ENCODE measurements at places on chromosomes 7 and 10.

GRCh38 chr7:77269360-77270093, 69.9 kb upstream of the FGL2 start:
- DNase-seq: no peak

DNA sequence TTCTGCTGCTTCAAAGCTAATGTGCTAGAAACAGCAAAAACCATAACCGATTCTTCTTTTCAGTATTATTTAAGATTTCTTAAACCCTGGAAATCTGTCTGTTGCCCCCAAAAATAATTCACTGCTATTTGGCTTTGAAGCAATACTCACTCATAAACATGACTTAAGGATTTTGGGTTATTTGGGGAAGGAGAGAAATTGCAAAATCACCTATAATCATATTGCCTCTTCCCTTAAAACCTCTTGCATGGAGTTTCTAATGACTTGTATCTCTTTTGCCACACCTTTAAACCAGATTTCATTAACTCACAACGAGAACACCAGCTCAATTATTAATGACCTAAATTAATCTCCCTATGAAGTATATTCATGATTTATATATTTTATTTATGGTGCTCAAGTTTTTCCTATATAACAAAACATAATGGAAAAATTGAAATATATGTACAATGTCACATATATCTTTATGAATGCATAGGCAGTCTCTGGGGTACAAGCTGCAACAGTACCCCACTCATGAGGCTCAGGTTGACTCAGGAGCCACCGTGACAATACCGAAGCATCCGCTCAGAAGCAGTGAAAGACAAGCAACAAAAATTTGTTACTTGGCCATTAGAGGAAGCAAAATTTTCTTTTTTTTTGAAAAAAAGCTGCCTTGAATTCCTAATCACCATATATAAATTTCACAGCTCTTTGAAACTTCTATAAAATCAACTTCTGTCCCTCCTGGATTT, 3.0 kb downstream of the NAMPT start:
- DNase-seq: peak; percentile 40

DNA sequence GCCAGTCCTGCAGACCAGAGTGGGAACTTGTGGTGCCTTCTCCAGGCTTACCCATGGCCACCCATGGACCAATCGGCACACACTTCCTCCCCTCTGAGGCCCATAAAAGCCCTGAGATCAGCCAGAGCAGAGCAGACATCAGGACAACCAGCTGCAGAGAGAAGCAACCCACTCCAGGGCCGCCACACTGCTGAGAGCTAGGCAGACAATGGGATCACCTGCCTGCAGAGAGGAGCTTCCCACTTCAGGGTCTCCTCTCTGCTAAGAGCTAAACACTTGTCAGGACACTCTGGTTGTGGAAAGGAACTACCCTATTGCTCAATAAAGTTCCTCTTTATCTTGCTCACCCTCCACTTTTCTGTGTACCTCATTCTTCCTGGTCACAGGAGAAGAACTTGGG, 34.0 kb downstream of the C7orf25 start:
- DNase-seq: no peak

DNA sequence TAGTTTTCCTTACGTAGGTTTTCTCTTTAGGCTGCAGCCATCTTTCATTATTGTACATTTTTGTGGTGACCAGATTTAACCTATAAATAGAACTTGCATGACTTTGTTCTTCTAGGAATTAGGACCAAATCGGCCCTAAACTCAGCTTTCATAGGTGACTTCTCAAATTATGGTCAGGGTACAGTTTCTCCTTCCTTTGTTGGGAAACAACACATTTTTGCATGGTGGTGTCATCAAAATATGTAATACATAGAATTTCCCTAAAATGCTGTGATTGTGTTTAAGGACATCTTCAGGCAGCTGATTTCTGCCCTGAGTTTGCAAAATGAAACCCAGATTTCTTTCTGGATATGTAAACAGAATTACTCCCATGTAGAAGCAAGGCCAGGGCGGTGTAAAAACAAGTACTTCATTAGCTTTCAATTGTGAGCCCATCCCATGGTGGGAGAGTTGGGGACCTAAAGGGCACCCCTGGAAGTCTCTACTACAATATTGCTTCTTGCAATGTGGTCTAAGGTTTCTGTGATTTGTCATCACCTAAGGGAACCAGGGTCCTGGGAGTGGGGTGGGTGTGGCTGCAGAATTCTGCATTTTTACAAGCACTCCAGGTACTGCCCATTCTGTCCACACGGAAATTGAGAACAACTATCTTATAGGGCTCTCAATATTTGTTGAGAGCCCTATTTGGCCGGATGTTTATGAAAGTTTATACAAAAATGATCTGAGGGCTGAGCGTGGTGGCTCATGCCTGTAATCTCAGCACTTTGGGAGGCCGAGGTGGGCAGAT, 121.0 kb upstream of the FAM171A1 start:
- no peak for DNase-seq

DNA sequence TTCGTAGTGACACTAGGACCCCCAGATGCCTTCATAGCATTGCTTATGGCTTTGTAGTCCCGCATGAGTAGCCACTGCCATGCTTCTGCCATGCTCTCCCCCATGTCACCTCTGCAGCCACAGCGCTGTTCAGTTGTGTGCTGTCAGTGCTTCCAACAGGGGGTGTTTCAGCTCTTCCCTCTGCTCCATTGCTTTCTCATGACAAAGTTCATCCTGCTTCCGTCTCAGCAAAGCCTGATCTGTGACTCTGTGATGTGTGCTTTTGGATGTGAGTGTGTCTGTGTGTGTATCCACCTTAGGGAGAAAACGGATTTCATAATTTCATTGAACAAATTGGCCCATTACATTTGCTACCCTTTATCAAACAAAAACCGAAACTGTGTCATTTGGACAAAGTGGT, 134.9 kb upstream of the SAMD8 start:
- no peak for DNase-seq

GRCh38 chr7:152312316-152312715, 123.5 kb downstream of the KMT2C start:
- DNase-seq: no peak

DNA sequence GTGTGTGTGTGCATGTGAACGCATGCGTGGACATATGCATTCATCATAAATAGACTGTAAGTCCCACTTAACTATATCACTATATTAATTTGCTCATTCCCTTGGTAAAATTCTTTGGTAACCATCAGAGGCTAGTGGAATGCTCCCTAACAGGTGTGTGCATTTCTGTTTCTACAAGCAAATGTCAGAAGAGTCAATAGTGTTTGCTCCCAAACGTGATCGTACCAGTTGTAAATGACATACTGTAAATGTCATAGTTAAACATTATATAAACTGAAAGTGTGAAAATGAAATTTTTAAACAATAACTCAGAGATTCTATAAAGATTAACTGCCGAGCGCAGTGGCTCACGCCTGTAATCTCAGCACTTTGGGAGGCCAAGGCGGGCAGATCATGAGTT, 94.6 kb downstream of the ANLN start:
- no peak for DNase-seq

DNA sequence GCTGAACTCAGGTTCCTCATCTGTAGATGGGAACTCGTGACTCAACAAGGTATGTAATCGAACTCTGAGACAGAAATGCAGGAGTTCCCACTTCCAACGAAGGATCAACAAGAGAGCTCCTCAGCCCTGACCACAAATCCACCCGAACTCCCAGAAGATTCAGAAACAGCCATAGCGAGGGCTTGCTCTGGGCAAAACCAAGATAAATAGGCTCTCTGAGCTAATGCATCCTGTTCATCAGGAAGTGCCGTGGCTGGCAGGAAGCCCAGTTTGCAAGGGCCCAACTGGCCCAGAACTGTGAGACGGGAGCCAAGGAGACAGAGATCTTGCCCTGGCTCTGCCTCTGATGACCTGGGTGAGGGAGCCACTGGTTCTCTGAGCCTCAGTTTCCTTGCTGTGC, 141.7 kb upstream of the PFKP start:
- DNase-seq: no peak

GRCh38 chr10:51875610-51876009, 176.2 kb upstream of the CSTF2T start:
- no peak for DNase-seq

DNA sequence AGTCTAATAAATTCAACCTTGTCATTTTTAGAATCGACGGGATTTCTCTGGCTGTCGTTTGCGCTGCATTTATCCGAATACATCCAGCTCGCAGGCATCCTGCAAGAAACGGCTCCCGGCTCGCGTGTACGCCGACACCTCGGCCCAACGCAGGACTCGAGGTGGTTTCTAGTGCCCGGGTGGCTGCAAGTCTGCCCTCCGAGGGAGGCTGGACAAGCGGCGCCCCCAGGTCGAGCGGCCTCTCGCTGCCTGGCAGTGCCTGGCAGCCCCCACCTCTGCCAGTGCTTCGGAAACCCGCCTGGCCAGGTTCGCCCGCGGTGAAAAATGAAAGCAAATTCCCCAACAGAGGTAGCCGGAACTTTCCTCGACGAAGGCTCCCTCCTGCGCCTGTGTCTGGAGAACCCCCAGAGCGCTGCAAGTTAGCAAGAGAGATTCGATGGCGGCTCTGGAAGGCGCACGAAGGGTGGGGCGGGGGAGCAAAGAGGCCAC, 5.7 kb upstream of the ZNF503 start:
- no peak for DNase-seq

DNA sequence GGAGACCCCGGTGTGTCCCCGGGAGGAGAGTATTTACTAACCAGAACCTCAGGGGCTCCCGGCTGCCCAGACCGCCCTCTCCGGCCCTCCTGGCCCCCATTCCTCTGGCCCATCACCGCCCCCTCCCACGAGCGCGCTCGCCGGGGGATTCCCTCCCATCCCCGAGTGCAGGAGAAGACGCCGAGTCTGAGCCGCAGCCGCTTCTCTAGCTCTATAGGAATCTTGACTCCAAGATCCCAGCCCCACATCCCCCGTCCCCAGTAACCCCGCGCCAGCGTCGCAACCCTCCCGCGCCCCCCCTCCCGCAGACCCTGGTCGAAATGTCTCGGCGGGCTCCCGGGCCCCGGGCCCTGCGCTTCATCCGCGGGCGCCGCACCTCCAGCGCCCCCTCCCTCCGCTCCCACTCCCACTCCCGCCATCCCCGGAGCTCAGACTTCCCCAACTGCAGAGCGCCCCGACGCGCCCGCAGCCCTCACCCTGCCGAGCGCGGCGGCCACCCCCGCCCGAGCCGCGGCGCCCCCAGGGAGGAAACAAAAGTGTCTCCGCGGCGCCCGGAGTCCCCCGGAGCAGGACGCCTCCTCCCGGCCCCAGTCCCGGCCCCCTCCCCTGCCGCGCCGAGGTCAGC, 541 bp downstream of the ELMO1 start:
- peak; percentile 33 for DNase-seq

GRCh38 chr7:70597066-70597465, 534.9 kb upstream of the GALNT17 start:
- no peak for DNase-seq

All from stimulated activated CD4-positive, alpha-beta T cell treated with anti-CD3 and anti-CD28 coated beads, Interleukin-4, amount 100 ng/mL, for 24 hours (primary cell).